ENCODE measurements at places on chromosomes 6 and 20.
A peak's percentile ranks its signal among the peaks of the same experiment; 100 is the strongest.

GRCh38 chr6:2165286-2165685 lies 80.1 kb downstream of the GMDS start:
- no peak for DNase-seq

DNA sequence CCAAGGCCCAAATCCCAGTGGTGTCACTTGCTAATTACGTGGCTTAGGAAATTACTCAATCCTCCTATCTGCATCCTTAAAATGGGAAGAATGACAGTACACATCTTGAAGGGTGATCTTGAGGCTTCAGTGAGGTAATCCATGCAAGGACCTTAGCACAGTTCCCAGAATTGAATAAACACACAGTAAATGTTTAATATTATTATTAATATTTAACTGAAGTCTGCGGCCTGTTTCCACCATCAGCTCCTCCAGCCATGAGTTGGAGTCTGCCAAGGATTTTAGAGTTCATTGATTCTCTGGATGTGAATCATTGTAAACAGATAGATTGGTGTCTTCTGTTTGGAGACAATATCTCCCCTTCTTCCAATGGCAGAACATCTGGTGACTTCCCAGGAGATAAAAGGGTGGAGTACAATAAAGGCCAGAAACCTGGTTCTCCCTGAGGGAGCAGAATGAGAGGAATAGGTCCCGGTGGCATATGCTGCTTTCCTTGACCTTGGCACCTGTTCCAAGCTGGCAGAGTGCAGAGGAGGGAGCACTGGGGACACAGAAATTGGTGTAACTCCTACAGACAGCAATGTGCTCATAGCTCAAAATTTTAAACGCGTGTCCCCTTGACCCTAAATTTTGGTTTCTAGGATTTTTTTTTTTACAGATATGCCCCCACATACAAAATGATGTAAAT lies 25.4 kb downstream of the UNC5CL start:
- DNase-seq = no peak

DNA sequence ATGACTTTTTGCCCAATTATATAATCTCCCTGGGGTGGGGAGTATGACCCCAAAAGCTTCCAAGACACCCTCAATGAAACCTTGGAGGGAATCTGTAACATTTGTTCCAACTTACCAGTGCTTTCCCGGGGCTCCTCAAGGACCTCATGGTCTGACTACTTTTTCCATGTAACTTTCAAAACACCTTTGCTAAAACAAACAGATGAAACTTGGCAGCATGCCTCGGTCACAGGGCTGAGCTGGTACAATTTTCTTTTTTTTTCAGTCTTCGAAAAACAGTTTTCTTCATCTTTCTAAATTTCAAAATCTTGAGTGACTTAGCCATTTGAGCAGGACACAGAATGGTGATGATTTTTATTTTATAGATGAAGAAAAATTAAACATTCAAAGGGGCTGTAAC lies 241.2 kb downstream of the BMP7 start:
- DNase-seq = no peak

- peak; percentile 47 for DNase-seq
Measured at GRCh38 chr20:34522969-34523871, 7.0 kb downstream of the DYNLRB1 start.

DNA sequence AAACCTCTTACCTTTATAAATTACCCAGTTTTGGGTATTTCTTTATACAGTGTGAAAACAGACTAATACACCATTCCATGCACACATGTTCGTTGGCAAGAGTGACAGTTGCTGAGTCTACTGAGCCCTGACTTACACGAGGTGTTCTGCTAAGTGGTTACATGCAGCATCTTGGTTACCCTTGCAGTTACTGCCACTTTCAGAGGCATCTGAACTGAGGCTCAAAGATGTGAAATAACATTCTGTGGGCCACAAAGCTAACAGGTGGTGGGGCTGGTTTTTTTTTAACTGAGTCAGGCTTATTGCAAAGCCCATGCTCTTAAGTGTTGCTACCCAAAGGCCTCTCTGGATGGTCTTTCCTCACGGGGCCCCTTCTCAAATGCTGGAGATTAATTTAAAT lies 54.4 kb upstream of the GTSF1L start:
- DNase-seq = no peak

GRCh38 chr6:135458051-135458450 lies 39.5 kb downstream of the AHI1 start:
- no peak for DNase-seq

DNA sequence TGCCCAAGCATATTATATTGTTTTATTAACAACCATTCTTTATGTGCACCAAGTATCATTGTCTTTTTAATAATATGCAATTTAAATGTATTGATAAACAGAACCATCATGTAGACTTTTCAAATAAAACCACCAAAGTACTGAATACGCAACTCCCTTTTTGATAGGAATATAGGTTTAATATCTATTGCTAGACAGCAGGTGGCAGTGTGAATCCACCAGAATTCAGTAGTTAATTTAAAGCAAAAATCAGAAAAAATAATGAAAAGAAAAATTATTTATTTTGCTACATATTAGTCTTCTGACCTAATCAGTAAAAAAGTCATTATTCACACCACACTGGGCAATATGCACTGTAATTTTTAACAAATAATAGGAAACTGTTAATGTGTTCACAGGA lies 143.7 kb downstream of the KLHL32 start:
- DNase-seq = no peak

DNA sequence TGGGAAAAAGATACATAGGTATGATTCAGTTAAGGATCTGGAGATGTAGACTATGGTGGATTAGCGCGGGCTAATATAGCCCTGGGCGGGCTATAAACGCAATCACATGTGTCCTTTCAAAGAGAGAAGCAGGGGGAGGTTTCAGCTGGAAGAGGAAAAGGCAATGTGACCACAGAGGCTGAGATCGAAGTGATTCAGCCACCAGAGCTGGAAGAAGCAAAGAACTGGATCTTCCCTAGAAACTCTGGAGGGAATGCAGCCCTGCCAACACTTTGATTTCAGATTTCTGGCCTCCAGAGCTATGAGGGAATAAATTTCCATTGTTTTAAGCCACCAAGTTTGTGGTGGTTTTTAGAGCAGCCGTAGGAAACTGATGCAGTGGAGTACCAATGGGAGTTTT lies 81.5 kb upstream of the NHSL1 start:
- no peak for DNase-seq

DNA sequence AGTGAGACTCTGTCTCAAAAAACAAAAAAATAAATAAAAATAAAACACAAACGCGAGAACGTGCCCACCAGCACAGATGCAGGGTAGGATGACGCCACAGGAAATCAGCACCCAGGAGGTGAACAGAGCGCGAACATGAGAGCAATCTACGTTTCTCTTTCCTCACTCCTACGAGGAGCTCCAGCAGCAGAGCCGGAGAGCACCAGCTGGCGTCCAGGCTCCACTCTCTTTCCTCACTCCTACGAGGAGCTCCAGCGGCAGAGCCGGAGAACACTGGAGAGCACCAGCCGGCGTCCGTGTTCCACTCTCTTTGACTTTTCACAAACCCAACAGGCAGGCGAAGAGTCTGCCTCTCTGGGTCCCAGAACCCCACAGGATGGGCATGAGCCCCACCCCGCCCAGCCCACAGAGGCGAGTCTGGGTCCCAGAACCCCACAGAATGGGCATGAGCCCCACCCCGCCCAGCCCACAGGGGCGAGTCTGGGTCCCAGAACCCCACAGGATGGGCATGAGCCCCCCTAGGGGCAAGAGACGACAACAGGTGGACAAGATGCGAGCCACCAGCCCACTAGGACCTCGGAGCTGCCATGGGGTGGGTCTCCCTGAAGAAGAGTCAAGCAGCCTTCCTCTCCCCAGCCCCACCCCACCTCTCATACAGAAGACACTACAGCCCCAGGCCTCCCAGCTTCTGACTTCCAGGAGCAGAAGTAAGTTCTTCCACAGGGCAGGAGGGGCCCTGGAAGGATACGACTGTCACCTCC lies 20.2 kb downstream of the ZBTB46 start:
- DNase-seq = no peak

DNA sequence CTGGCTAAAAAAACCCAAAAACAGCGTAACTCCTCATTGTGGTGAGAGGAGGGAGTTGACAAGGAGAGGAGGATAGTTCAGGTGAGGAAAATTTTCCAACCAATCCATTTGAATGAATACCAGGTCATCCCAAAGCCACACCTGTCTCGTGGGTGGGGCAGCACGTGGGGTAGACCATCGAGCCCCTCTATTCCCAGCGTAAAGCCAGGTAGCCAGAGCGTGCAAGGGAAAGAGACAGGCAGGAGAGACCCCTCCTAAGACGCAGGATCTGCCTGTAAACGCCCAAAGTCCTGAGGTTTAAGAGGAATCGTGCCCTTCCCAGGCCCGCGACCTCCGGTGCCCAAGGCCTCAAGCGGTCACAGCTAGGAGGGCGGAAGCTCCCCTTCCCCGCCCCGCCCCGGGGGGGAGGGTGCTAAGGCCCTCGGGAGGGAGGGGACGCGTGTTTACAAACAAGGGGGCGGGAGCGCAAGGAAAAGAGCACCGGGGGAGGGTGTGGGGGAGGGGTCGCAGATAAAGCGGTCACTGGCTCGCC lies 712 bp downstream of the RXRB start:
- DNase-seq = no peak

GRCh38 chr20:62961799-62962198 lies 9.3 kb downstream of the SLC17A9 start:
- DNase-seq = no peak

DNA sequence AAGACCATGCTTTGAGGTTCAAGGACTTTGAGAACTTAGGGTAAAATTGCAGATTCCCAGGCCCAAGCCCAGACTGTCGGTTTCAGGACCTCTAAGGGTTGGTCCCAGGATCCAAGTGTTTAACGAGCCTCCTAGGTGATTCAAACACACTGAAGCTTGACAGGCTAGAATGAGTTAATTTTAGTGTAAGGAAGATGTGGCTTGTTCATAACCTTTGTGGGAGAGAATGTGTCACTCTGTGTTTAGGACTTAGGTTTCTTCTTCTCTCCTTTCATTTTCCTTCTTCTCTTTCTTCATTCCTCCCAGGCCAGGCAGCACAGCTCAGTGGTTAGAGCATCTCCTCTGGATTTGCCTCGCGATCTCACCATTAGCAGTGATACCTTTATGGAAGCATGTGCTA lies 104.8 kb upstream of the KCNG1 start:
- no peak for DNase-seq

- no peak for DNase-seq
Measured at GRCh38 chr20:18138266-18138582, 561 bp downstream of the KAT14 start.

GRCh38 chr20:51480507-51481270 lies 61.8 kb downstream of the NFATC2 start:
- DNase-seq = peak; percentile 31

- DNase-seq = no peak
Measured at GRCh38 chr6:90096818-90097217, 199.8 kb downstream of the BACH2 start.

GRCh38 chr6:80921861-80922460 lies 815.5 kb downstream of the BCKDHB start:
- no peak for DNase-seq

GRCh38 chr6:105112577-105112976 lies 67.2 kb downstream of the POPDC3 start:
- DNase-seq = no peak

DNA sequence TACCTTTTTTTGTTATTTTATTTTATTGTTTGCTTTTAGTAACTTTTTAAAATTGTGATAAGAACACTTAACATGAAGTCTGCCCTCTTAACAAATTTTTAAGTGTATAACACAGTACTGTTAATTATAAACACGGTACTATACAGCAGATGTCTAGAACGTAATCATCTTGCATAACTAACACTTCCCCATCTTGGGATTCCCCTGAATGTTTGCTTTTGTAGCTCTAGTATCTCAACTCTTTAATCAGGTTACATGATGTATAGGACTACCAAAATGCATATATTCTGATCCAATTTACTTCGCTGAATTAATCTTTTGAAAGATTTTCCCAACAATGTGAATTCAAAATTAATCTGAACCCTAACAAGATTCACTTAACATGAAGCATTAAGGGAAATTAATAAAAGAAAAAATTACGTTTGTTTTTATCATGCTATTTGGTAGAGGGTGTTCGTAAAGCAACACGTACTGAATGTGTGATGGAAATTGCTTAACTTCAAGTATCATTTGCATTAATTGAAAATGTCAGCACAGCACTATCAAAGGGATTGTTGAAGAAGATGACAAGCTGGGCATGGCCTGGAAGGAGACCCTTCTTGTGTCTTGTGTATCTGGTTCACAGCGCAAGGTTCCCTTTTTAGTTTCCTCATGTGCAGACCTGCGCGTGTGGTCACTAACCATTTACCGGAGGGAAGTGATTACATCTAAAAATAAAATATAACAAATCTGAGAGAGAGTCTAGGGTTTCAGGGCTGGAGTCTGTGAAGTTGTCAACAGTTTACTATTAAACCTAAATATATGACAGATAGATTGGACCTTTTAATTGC lies 15.2 kb downstream of the COL19A1 start:
- DNase-seq = peak; percentile 75

DNA sequence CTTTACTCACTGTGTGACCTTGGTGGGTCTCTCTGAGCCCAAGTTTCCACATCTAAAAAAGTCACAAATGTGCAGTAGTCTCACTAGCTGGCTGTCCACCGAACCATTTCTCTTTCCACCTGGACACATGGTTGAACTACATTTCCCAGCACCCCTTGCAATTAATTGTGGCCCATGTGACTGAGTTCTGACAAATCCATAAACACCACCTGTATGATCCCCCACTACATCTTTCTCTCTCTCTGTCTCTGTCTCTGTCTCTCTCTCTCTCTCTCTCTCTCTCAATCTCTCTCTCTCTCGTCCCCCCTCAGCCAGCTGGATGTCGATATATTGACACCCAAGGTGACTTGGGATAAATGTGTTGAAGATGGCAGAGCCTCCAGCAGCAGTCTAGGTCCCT lies 42.8 kb downstream of the SNHG17 start:
- no peak for DNase-seq

DNA sequence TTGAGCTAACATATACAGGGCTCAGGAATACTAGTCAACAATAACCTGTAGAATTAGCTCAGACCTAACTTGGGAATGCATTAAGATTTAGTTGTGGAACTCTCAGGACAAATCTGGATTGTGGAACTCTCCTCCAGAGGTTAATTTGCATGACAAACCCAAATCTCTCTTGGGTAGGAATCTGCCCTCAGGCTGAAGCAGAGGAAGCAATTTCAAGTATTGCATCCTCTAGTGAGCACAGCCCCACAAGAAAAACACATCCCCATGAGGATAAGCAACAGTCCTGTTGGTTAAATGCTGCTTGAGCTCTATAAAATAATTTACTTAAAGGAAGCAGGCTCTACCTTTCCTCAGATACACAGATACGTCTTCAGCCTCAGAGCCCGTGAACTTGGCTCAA lies 170.9 kb upstream of the STXBP5 start:
- no peak for DNase-seq

DNA sequence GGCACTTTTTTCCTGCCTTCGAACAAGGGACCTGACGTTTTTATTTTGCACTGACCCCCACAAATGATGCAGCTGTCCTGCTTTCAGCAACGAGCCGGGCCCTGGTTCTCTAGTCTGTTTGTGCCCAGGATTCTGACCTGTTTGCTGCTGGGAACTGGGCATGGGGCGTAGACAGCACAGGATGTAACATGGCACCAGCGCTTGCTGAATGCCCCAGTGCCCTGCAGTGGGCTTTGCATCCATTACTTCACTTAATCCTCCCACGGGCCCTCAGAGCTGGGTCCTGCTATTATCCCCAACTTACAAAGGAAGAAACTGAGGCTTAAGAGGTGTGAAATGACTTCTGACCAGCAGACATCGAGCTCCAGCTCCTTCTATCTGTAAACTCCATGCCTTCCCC lies 80.4 kb upstream of the PMEPA1 start:
- no peak for DNase-seq

All from CD4-positive, alpha-beta T cell treated with Interleukin-1 beta for 1 hour (primary cell).